BJ (cell line): ENCODE measurements at places on chromosomes 6 and 20.

GRCh38 chr6:36639171-36639808 is 39.2 kb upstream of the CDKN1A start:
- no peak for DNase-seq

- DNase-seq, result no peak
Observed at GRCh38 chr6:27873021-27873940, 38.9 kb downstream of the OR2B2 start.

- no peak for DNase-seq
Observed at GRCh38 chr20:8401556-8401955, 269.5 kb downstream of the PLCB1 start.

GRCh38 chr20:40848096-40848495 is 159.1 kb upstream of the MAFB start:
- no peak for DNase-seq

DNA sequence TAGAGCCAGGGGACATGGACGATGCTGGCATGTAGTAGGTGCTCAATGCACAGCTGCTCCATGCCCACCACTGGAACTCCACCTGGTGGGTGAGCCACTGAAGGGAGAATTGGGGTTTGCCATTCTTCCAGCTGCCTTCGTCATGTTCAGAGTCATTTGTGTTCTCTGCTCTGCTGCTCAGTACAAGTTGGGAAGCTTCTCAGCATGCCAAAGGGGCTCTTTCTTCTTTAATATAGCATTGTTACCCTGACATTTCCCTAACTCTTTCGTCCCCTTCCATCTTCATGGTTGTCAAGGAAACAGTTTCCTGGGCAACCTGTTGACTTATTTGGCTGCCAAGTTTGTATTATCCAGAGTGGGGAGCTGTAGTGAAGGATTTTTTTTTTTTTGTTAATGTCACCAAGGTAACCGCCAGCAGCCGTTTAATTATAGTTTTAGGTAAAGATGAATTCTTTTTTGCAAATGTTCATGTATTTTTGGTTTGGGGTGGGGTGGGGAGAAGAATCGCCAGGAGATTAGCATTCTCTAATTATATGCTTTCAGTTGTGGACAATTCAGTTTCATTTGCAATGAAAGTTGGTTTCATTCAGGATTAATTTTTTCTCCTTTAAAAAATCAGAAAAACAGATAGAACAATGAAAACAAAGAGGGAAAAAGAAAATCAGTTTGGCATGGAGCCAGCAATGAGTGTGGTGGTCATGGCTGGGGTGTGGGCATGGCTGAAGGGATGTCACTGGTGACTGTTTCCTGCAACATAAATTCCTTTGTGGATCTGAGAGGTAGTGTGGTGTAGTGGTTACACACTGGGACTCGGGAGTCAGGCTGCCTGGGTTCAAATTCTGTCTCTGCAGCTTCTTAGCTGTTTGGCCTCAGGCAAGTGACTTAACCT is 73.0 kb upstream of the KCNG1 start:
- no peak for DNase-seq

- DNase-seq, result no peak
Observed at GRCh38 chr20:12049125-12049524, 131.4 kb downstream of the BTBD3 start.

GRCh38 chr6:1724616-1725015 is 114.9 kb downstream of the FOXC1 start:
- DNase-seq, result no peak

- DNase-seq, result no peak
Observed at GRCh38 chr6:47859175-47859574, 77.3 kb downstream of the OPN5 start.

DNA sequence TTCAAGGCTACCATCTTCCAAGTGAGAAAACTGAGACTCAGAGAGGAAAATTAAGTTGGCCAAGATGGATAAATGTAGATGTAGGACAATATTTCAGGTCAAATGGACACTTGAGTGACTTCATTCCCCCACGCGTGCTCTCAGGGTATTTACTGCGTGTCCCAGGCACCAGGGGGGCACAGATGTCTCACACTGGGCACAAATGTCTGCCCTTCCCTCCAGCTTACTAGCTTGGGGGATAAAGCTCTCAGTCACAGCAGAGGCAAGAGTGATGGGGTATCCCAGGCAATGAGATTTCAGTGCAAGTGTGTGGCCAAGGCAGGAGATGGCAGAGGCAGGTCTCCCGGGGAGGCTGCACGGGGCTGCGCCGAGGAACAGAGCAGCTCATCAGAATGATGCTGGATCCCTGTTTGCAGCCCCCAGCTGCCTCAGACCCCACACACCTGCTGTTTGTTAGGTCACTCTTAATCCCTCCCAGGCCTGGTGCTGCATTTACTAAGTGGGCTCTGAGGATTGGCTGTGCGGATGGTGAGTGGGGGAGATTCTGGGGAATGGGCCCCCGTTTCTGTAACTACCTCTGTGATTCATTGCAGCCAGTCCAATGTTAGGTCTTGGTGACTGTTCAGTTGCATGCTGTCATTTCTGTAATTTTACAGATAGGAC is 44.1 kb downstream of the PTK7 start:
- no peak for DNase-seq
